Omental fat pad (tissue), 4 donors: ENCODE measurements at places on chromosomes 12 and 14. TPM values are rescaled to one million over a fixed set of nuclear protein-coding genes. Genes with fewer than 3 reads are reported as not detected.

DNA sequence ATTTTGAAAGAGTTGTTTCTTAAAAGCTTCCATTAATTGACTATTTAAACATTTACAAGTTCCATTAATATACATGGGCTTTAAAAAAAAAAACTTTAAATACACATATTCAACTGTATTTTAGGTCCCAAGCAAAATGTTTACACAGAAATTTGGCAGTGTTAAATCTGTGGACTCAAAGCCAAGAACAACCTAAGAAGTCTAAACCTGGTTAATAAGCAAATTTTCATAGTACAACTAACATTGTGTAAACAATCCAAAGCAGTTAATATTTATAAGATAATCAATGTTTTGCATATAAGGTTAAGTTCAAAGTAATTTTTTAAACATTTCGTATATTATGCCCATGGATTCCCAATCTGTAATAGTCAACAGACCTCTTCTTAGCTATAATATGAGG is 77.0 kb downstream of the EPS8 start:
- no peak for DNase-seq

DNA sequence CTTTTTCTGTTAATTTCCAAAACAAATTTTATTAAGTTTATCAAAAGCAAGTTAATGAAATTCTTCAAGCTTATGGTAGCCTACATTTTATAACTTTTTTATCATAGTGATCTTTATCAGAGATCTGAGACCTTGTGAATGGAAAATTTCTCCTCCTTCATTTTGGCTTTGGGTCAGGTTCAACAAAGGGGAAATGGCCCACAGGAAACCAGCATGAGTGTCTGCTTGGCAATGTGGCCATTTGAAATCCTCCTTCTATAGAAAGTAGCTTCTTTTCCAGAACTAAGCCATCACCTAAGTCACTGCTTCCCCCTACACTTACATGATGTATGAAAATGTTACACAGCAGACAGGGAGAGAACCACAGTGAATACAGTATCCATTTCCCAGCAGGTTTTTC is 1.6 kb downstream of the RHOJ start:
- DNase-seq, result no peak

The PROX2 gene
- not detected for total RNA-seq

GRCh38 chr14:32561520-32561919 is 232.4 kb downstream of the AKAP6 start:
- DNase-seq, result no peak

The NRIP2 gene
- 0.46 TPM for total RNA-seq

DNA sequence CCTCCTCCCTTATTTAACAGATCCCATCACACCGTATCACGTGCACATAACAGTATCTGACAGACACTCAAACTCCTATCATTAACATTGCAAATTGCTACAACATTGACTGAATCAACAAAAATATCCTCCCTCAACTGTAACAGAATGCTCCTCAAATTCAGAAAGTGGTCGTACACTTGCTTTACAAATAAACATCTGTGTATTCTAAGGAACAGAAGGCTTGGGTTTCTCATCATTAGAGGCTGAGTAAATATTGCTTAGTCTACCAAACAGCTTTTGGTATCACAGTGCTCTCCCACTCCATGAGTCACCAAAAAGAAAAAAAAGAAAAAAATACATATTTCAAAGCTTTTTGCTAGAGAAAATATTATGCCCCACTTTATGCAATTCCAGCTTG is 23.9 kb downstream of the FERMT2 start:
- DNase-seq, result no peak
